ENCODE measurements at places on chromosomes 13 and 19.

- DNase-seq = no peak
Measured at GRCh38 chr13:94261163-94261562, 218.3 kb downstream of the DCT start.

DNA sequence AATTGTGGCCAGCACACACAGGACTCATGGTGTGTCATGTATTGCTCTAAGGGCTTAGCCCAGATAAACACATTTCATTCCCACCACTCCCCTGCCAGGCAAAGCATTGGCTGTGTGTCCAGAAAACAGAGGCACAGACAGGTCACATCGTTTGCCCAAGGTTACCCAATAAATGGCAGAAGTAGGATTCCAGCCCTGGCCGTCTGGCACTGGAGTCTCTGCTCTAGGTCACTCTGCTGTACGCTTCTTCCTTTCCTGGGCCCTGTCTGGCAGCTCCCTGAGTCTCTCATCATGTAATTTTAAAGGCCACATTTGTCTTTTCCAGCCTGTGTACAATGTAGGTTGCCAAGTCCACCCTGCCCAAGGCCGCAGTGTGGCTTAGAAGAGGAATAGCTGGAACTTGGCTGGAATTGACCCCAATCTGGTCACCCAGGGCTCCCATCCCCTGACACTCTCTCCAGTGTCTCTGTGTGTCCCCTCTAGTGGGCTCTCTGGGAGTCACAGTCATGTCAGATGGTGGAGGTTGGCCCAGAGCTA, 264.5 kb upstream of the TSHZ3 start:
- no peak for DNase-seq

- DNase-seq = no peak
Measured at GRCh38 chr13:103203735-103204330, 137.6 kb upstream of the SLC10A2 start.

- no peak for DNase-seq
Measured at GRCh38 chr19:58474291-58474996, 1.7 kb upstream of the ZNF446 start.

Measured in stimulated activated CD8-positive, alpha-beta memory T cell treated with anti-CD3 and anti-CD28 coated beads, Interleukin-12 subunit alpha, Interleukin-12 subunit beta, amount 100 ng/mL, for 1 hour (primary cell).